ENCODE measurements at places on chromosomes 2 and 18.
A peak's percentile ranks its signal among the peaks of the same experiment; 100 is the strongest.

DNA sequence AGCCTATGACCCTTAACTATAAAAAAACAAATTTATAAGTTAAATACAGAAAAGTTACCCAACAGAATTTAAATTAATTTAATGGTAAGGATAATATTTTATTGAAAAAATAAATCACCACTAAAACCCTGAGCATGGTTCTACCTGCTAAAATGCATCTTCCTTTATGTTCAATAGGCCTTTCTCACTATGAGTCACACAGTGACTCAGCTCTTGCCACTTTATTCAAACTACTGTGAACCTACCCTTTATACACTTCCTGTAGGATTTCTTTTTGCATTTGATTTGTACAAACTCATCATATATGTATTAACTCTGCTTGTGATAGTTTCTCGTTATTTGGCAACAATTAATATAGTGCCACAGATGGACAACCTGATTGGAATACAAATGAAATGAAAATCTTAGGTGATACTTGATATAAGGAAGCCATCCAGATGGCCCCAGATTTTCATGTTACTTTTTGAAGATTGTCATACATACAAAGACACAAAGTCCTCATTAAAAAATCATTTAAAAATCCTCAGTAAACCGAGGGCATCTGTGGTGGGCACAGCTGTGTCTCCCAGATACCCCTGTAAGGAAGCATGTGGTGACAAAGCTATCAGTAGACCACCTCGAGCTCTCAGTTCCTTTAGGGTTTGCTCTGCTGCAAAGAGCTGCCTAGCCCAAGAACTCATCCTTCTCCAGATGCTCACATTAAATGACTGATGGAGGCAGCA lies 55.2 kb upstream of the COBLL1 start:
- H3K36me3 ChIP-seq = peaks cover 3% of the 10 kb centered on the region
- H3K27ac ChIP-seq = no peak overlapping the region
- no peak overlapping the region for H3K4me3 ChIP-seq
- H3K4me1 ChIP-seq = no peaks in the 10 kb centered on the region
- DNase-seq = no peak
- H3K27me3 ChIP-seq = no peaks in the 10 kb centered on the region

DNA sequence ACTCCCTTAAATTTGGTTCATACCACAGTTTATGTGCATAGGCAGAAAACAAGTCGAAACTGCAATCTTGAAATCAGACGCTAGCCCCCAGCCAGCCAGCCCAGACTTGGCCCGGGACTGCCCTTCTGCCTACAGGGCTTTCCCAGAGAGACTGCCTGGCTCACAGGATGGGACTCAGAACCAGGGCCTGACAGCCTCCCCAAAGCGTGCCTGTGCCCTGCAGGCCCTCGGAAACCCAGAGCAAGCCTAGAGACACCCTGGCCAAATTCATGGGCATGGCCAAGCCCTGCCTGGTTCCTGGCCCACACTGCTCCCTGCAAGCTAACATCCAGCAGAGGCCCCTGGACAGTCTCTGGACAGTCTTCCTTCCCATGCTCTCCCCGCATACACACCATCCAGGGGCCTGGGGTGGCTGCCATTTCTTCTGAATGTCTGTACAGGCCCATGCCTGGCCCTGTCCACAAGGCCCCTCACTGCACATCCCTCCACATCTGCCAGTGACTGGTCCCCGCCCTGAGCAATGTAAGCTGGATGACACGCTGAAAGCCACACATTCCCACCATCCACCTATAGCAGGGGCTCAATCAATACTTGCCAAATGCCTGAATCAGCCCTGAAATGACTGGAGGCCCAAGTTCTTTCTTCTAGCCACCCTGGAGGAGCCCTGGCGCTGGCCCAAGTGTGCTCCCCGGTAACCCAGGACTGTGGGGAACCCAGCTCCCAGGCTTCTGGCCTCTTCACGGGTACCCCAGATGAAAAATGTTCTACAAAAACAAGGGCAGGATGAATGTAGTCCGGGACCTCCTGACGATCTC lies 73.1 kb downstream of the HDAC4 start:
- no peaks in the 10 kb centered on the region for H3K27me3 ChIP-seq
- H3K4me1 ChIP-seq = peaks cover 24% of the 10 kb centered on the region
- no peak for DNase-seq

DNA sequence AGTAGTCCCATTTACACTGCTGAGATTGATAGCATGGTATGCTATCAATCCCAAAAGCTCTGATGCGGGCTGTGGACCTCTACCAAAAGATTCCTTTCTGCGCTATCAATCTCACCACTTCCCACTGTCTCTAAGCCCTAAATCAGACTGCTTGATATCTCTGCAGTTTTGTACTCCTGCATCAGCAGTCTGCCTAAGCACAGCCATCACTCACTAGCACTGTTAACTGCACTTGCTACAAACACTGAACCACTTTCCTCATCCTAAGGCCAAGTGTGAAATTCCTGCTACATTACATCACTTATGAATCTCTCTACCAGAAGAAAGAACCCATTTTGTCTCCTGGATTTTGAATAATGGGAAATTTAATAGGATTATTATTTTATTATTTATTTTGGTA lies 237.0 kb downstream of the HNMT start:
- H3K27ac ChIP-seq = no peak overlapping the region
- no peaks in the 10 kb centered on the region for H3K4me1 ChIP-seq
- H3K4me3 ChIP-seq = no peak overlapping the region
- H3K27me3 ChIP-seq = no peaks in the 10 kb centered on the region
- no peak for DNase-seq
- peaks cover 2% of the 10 kb centered on the region for H3K36me3 ChIP-seq

DNA sequence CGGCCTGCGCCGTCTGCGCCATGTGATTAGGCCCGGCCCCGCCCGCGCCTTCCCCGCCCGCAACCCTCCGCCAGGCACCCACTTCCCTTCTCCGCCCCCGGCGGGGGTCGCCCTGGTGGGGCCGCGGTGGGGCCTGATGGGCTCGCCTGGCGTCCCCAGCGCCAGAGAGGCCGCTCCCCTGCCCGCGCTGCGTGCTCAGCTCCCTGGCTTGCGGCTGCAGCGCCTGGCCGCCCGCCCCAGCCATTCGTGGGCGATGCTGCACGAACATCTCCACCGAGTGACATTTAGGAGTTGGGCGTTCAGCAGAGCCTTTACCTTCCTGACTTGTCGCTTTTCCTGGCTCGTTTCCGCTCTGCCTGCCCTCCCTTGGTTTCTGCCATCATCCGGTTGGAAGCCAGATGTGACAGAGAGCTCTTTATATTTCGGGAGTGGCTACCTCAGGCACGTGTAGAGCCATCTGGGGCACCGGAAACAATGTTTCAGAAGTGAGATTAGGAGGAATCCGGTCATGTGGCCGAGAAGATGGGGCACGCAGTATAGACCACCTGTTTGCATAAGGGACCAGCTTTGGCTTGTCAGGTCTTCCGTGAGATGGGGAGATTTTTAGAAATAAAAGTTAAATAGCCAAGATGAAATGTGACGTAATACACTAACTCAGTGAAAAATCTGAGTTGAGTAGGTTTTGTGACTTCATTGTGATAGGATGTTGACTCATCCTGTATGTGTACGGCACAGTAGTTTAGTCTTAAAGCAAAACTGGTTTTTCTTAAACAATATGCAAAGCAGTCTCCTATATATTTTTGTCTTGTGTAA lies 1.2 kb downstream of the GLS start:
- H3K4me3 ChIP-seq = peak overlapping the region; percentile 91
- peak; percentile 52 for DNase-seq
- peak overlapping the region; percentile 95 for H3K27ac ChIP-seq
- H3K36me3 ChIP-seq = peaks cover 31% of the 10 kb centered on the region
- H3K4me1 ChIP-seq = peaks cover 26% of the 10 kb centered on the region
